ENCODE measurements at places on chromosomes 16 and 17.

- DNase-seq = no peak
These were observed 286.2 kb upstream of the FOXF1 start for GRCh38 chr16:86224126-86224525.

DNA sequence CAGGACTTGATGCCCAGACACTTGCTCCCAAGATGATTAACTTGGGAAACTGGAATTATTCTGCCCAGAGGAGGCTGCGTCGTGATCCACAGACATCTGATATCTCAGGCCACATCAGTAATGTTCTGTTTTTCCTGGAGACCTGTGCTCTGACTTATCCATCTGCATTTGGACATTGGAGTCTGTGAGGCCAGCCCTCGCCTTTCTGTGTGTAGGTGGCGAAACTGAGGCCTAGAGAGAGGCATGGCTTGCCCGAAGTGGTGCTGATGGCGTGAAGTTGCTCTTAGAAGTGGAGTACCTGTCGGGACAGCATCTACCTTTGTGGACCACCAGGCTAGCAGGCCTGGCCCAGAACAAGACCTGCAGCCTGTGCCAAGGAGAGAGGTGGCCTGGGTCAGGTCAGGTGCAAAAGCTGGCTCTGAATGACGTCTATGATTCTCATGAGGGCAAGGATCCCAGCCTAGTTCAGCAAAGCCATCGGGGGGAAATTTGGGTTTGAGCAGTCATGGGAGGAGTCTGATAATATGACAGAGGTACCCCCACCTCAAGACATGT lies 186.8 kb upstream of the ZNF469 start:
- DNase-seq = no peak

- no peak for DNase-seq
These were observed 13.1 kb downstream of the CDRT4 start for GRCh38 chr17:15454346-15454745.

DNA sequence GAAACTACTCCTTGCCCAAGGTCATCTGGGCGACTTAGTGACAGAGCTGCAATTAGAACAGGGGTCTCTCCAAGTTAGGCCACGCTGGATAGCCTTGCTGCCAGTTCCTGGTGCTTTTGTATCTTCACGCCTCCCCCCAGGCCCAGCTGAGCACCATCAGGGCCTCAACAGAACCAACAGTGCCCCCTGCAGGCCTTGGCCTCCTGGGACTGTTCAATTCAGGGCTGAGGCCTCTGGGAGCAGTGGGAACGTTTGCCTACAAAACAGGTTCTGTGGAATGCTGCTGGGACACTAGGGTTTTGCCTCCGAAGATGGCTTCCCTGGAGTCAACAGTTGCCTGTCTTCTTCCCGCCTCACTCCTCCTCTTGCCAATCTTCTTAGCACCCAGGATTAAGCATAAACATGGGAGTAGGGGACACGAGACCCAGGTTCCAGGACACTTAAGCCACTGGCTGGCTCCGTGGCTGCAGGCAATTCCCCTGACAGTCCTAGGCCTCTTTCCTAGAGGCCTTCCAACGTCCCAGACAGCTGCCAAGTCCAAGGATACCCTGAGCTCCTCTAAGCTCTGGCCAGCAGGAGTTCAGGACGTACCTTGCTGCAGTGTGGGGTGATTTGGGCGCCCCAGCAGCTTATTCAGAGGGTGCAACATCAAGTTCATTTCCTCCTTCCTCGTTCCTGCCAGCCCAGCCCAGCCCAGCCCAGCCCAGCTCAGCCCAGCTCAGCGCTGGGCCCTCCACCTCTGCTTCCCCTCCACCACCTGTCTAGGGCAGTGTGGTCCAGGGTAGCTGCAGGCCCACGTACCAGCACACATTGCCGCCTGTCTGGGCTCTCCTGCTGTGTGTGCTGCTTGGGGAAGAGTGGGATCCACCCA lies 246.6 kb upstream of the RPL38 start:
- no peak for DNase-seq

DNA sequence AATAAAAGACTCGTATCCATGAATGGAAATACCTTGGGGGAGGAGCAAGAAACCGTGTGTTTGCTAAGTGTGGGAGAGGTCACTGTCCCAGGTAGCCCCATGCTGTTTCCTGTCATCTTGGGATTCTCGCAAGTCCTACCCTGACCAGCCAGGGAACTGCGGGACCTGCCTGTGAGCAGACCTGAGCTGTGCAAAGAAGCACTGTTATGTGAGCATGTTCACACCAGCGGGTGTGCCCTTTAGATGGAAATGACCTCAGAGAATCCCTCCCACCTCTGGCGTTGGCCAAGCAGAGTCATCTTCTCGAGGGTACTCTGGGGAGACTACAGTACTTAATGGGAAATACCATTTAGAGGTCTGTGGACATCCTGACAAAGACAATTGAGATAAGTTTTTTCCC lies 127.0 kb upstream of the MON1B start:
- no peak for DNase-seq

DNA sequence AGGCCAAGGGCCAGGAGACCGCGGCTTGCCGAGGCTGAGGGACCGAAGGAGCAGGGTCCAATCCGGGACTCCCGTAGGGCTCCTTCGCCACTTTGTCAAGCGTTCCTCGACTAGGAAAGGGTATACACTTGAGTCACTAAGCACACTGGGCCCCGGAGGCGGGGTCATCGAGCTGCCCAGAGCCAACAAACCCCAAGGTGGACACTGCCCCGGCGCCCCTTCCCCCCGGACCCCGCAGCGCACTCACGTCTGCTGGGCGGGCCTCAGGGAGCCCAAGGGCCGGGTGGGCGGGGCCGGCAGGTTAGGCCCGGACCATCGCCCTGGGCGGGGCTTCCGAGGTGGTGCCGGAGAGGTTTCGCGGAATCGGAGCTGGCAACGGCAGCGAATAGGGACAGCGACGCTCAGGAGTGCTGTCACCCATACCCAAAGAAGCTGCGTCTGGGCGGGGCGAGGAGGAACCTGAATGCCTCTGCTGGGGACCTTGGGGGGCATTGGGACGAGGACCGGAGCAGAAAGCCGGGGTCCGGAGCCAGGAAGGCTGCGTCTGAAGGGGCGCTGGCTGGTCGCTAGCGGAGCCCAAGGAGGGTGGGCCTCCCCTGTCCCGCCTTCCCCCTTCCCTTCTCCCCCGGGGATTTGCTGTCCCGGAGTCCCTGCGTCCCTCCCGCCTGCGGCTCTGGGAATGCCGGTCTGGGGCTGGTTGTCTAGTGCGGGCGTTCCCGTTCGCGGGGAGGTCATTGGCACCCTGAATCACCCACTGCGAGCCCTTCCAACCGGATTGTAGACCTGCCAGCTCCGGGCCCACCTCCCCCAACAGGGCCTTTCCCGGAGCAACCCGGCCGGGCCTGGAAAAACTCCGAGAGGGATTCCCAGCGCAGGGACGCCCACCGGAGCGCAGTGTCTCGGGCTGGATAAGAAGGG lies 118.2 kb upstream of the SMURF2 start:
- peak; percentile 13 for DNase-seq

- no peak for DNase-seq
These were observed 616.7 kb downstream of the KCNJ2 start for GRCh38 chr17:70786081-70786480.

DNA sequence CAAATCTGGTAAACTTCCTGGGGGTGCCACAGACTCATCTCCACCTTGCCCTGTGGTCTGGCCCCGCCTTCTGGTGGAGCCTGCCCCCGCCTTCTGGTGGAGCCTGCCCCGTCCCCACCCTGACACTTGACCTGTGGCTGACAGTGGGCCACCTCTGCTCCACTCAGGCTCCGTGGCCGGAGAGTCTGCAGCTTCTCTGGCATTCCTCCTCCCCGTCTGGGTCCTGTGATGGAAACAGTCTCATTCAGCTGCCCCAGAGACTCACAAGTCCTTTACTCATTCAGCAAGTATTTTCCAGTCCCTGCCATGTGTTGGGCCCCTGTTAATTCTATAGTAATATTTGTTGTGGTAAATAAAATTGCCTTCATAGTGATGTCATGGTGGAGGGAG lies 21.0 kb upstream of the G6PC1 start:
- DNase-seq = no peak

GRCh38 chr17:39235555-39236449 lies 10.1 kb upstream of the STAC2 start:
- DNase-seq = peak; percentile 58

DNA sequence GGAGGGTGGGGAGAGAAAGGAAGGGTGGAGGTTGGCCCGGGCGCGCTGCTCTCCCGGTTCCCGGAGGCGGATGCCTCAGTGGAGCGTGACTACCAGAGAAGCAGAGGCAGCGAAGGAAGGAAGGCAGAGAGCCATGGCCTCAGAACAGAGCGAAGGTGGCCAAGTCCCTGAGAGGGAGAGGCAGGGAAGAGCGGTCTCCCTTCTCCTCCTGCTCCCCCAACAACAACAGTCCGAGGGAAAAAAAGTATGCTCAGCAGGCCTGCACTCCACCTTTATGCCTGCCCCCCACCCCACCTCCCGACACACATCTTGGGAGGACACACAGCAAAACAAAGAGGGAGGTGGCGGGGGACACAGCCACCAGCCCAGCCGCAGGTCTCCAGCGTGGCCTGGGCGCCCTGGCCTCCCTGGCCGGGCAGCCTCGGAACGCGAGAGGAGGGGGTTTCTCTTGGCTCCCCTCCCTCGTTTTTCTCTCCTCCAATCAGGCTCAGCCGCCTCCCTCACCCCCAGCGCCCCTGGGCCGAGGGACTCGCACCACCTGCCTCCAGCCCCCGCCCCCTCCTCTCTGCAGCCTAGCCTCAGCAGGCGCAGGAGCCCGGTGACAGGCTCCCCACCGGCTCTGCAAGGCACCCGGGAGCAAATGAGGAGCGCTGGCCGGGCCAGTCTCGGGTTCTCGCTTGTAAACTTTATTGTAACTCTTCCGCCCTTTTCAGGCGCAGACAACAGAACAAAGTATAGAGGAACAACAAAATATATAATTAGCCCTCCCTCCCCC lies 1.1 kb upstream of the HOXB7 start:
- peak; percentile 74 for DNase-seq

- peak; percentile 72 for DNase-seq
These were observed 300.5 kb downstream of the CPPED1 start for GRCh38 chr16:12503191-12503590.

DNA sequence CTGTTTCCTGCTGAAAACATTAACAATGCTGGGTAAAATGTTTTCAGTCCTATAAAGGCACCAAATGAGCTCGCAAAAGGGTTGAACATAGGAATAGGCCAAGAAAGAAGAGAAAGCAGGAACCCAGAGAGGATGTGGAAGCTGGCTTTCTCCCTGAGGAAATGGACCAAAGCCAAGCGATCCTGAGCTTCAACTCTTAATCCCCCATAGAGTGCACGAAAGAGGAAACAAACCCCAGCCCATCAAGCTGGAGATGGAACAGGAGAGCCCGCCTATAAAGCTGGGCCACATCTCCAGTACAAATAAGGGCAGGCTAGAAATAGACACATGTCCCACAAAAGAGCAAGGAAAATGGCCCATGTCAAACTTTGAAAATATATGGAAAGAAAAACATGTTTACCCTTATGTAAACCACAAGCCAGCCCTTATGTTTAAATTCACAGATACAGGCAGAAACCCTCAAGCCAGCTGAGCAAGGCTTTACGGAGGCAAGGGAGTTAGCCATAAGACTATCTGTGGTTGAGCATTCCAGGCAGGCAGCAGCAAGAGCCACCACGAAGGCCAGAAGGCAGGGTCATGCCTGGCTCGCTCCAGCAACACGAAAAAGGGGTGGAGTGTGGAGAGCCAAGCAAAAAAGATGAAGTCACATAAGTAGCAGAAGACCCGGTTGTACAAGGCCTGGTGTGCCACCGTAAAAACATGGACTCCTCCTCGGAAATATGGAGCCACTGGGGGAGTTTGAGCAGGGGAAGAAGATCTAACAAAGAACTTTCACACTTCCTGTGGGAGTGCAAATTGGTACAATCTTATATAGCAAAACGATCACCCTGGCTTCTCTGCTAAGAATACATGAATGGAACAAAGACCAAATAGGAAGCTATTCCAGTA lies 27.8 kb downstream of the COPRS start:
- no peak for DNase-seq

GRCh38 chr17:67845374-67845773 lies 20.1 kb downstream of the BPTF start:
- DNase-seq = no peak

- DNase-seq = no peak
These were observed 8.0 kb downstream of the MAP3K14 start for GRCh38 chr17:45308840-45309239.

- no peak for DNase-seq
These were observed 3.0 kb upstream of the KCNG4 start for GRCh38 chr16:84242839-84243238.

GRCh38 chr17:28811651-28812090 lies 30.9 kb downstream of the FAM222B start:
- peak; percentile 57 for DNase-seq
